ENCODE measurements at places on chromosomes 5 and 9.

DNA sequence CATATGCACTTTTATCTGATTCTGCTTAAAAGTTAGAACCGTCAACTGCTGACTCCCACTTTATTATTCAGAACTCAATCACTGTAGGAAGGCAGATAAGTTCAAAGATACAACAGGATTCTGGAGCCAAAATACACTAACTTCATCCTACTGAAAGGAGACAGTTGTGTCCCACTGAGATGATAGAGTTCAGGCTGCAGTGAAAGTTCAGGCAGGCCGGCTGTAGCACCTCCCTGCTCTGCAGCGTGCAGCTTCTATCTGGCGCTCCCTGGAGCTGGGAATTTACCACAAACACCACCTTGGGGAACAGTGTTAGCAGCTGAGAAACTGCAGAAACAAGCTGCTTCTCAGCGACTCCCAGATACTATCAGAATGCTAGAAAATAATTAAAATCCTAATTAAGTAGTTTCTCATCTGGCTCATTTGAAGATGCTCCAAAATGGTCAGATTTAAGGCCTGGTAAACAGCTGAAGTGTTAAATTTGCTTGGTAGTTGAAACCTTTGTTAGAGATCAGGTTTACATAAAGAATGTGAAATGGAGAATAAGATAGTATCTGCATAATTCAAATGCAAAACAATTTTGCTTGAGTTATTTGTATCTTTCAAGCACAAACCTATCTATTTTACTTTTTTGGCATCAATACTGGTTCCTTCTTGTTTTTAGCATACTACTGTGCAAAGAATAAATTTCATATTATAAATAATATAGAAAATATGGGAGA lies 52.3 kb upstream of the CNTLN start:
- DNase-seq = no peak

DNA sequence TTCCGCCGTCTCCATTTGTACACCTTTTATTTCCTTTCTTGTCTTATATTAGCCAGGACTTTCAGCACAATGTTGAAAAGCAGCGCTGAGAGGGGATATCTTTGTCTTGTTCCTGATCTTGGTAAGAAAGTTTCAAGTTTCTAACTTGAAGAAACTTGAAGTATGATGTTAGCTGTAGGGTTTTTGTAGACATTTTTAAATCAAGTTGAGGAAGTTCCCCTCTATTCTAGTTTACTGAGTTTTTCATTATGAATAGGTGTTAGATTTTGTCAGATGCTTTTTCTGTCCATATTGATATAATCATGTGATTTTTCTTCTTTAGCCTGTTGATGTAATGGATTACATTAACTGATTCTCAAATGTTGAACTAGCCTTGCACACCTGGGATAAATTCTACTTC lies 425.7 kb downstream of the PIK3R1 start:
- no peak for DNase-seq

DNA sequence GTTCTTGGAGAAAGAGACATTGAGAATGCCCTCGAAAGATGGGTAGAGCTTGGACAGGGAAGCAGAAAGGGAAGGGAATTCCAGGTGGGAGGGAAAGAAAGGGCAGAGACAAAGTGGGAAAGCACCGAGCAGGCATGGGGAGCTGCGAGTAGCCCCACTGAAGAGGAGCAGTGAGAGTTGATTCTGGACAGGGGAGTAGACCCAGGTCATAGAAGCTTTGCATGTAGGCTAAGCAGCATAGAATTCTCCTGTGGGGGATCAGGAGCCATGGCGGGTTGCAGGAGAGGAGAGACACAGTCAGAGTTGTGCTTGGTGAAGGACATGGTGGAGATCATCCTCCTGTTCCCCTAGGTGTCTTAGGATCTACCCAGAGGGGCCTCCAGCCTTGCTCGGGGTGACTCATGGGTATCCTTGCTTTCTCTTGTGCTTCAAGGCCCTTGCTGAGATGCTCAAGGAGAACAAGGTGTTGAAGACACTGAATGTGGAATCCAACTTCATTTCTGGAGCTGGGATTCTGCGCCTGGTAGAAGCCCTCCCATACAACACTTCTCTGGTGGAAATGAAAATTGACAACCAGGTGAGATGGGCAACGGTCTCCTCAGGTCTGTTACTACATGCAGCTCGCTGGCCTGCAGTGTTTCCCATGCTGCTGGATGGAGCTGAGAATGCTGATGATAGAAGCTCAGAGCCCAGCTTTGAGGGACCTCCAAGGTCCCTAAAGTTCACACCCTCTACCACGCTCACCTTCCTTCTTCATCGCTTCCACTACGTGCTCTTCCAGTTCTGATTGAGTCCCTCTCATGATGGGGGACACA lies 64.5 kb downstream of the TSTD2 start:
- DNase-seq = no peak

GRCh38 chr5:170057311-170057710 lies 48.4 kb upstream of the FOXI1 start:
- no peak for DNase-seq

GRCh38 chr5:57382655-57383054 lies 100.0 kb downstream of the ACTBL2 start:
- DNase-seq = no peak

DNA sequence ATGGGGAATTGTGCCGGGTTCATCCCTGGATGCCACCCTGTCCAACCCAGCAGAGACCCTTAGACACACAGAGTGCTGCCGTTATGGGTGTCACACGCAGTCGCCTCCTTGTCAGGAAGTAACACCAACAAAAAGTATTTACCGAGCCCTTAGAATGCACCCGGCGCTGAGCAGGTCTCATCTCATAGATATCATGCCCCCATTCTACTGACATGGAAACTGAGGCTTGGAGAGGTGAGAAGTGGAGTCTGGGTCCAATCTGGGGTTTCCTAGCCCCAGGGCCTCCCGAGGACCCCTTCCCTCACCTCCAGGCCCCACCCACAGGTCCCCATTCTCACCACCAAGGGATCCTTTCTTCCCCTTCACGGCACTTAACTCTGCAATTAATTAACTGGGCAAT lies 36.8 kb upstream of the BARHL1 start:
- no peak for DNase-seq

DNA sequence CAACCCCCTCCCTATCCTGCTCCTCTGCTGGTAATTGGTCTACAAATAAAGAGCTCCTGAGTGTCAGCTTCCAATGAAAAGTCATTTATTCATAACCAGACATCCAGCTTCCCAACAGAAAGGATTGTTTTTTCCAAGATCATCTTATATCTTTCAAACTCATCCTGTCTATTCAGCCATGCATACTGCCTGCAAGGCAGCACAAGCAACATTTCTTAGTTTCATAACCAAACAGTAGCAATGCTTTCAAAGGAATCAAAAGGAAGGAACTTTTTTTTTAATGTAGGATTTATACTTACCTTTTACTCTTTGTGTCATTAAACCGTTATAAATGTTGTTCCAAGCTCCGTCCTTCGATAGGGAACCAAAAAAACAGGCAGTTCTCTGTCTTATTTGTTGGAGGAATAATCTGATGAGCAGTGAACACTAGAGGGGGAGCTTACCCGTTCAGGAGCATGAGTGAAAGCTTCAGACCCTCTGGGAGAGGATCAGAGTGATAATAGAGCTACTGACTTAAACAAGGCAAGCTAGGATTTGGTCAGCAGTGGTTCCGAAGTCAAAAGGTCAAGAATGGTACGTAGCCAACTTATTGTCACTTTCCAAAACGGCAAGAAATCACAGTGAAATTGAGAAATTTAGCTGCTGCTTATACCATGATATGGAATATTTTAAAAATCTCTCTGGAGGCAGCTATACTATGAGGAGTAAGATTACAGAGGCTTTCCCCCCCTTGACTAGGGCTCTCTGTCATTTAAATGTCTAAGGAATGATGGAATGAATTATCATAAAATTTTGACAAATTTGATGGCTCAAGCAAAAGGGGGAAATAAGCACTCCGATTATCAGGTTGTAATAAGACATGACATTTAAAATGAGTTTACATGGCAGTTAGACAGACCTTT lies 892.9 kb downstream of the NR2F1-AS1 start:
- peak; percentile 12 for DNase-seq

Data from DMS53 (cell line).